ENCODE measurements at places on chromosomes 3 and 15. TPM values are rescaled to one million over a fixed set of nuclear protein-coding genes. Genes with fewer than 3 reads are reported as not detected.

DNA sequence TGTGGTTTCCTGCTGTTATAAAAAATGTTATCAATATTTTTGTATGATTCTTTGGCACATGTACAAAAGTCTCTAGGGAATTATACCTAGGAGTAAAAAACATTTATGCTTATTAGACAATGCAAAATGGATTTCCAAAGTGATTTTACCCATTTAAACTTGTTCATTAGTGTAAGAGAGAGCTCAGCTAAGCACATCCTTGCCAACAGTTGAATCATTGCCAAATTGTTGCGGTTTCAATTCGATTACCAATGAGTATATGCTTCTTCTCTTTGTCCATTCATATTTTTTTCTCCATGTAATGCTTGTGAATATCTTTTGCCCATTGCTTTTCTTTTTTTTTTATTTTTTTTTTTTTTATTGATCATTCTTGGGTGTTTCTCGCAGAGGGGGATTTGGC is 17.2 kb downstream of the CASR start:
- DNase-seq, result no peak

GRCh38 chr3:50816894-50817293 is 142.2 kb downstream of the DOCK3 start:
- DNase-seq, result no peak

The COPS2 gene
- total RNA-seq, result 23.5 TPM

DNA sequence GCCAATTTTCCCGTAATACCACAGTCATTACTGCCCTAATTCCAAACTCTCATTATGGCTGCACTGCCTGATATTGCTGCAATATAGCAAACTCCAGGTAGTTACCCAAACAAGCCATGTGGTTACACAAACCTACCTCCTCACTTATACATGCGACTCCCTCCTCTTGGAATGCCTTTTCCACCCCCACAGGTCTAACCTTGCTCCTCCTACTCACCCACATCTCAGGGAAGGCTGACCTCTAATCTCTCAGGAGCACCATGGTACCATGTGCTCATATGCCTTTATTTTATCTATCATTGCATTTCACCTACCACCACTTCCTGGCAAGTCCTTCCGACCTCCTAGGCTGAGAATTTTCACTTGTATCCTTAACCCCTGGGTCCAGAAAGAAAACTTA is 2.9 kb downstream of the RBPMS2 start:
- no peak for DNase-seq

The EEF1AKMT4 gene
- 7.0 TPM for total RNA-seq

The NOX5 gene
- 0.13 TPM for total RNA-seq

- DNase-seq, result no peak
These were observed 163.1 kb downstream of the FMN1 start for GRCh38 chr15:33031324-33031821.

All from left lobe of liver (tissue), 2 donors.